HuH-7.5 (cell line): ENCODE measurements at places on chromosomes 4 and X.

DNA sequence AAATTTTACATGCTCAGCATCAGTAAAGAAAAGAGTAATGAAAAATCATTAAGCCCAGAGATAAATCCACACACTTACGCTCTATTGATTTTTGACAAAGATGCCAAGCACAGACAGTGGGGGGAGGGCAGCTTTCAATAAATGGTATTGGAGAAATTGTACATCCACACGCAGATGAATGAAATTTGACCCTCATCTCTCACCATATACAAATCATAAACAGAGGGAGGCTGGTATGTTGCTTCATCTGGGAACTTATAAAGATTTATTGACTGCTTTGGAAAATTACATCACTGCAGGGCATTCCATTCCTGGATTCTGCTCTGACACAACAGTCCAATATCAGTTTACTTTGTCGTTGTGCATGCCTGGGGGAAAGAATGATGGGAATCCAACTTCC, 58.4 kb upstream of the XAGE1A start:
- DNase-seq = no peak

- DNase-seq = no peak
These were observed 194.6 kb downstream of the FRMPD4 start for GRCh38 chrX:12332786-12333347.

DNA sequence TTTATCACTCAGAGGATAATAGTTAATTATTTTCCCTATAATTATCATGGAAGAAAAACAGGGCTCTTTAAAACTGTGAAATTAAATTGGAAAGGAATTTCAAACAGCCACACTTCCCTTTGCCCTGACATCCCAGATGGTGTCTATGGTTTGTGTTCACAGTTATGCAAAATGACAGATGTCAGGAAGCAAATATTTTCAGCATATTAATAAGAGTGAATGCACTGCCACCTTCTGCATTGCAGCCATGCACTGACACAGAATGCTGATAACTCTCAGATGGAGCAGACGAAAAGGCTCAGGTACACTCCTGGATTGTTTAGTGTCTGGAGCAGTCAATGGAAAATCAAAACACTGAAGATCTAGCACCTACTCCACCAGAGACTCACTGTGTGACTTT, 57.6 kb downstream of the RWDD4 start:
- no peak for DNase-seq

DNA sequence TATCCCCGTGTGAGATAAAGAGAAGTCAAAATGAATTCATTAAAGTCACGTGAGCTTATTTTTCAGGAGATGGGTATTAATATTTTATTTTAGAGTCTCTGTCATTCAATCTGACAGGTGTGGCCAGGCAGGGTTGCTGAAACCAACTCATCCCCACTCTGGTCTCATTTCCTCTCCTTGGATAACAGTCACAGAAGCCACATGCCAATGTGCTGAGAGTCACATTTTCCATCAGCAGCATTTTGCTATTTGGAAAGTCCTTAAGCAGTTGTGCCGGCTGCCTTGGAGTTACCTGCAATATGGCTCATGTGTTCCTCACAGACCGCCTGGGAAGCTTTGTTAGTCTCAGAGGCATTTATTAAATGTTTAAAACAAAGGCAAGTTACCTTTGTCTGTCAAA, 302.3 kb downstream of the DCHS2 start:
- DNase-seq = no peak

DNA sequence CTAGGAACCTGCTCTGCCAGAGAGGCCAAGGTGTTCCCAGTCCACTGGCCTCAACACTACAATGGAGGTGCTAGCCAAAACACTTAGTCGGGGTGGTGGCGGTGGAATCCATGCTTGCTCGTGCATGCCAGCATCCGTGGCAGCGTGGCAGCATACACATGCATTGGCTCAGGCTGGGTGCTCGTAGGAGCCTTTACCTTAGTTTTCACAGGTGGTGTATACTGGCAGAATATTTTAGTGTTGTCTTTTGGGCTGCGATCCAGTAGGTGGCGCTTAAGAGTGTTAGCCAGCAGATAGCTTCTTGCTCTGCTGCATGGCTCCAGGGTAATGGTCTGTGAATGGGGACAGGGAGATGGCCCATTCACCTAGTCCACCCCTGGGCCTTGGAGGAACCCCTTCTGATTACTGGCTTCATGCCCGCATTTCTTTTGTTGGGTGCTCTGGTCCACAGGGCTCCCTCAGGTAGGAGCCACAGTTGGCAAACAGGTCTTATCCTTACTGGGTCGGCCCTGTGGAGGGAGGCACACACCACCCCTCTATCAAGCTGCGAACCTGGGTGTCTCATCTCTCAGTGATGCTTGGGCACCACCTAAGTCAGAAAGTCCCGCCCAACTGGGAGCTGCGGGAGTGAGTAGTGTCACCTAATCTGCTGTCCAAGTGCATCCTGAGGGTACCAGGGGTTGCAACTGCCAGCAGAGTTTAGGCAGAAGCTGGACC, 40.0 kb downstream of the RIPPLY1 start:
- DNase-seq = peak; percentile 6

GRCh38 chr4:121668368-121669162, 28.2 kb downstream of the ANXA5 start:
- DNase-seq = no peak

GRCh38 chrX:18833071-18833731, 125.8 kb downstream of the PPEF1 start:
- no peak for DNase-seq

DNA sequence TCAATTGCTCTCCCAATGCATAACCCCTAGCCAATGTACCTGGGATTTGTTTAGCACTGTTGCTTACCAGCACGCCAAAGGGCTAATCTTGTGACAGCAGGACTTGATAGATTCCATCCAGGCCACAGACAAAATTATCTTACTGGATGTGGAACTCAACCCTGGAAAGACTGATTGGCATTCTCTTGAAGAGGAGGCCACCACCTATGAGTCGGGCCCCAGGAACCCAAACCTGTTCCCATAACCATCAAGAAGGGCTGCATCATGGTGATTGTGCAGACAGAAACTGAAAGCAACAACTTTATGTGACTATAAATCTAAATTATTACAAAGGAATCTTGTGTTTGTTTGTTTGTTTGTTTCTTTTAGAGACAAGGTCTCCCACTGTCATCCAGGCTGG, 19.9 kb upstream of the TMEM255A start:
- DNase-seq = no peak

DNA sequence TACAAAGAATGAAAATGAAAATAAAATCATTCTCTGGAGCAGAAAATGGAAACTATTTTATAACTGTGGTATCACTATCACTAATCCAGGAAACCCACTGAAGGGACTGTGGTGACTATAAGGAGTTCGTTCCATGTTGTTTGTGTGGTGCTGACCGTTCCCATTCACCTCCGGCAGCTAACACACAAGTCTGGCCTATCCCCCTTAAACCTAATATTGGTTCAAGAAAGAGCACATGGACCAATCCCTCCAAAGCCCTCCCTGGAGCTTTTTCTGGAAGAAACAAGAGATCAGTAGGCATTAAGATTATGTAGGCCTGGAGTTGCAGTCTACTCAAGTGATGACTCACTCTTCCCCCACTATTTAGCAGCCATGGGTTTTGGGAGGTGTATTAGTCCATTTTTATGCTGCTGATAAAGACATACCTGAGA, 25.9 kb upstream of the FAM241A start:
- no peak for DNase-seq

- no peak for DNase-seq
These were observed 6.8 kb downstream of the TXK start for GRCh38 chr4:48127231-48127630.

DNA sequence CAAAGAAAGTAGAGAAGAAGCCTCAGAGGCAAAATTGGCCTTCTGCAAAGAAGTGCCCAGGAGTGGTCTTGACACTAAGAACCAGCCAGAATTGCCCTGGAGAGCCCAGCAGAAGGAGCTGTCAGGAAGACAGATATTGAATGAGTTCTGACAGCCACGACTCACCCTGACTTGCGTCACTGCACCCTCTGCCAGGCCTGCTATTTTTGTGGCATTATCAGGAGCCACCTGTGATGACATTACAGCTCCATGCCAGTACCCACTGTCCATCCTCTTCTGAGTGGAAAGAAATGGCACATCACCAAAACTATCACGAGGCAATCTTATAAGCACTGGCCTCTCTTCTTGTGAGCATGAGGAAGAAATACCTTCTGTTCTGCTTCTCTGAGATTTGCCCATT, 67.7 kb downstream of the SMIM20 start:
- no peak for DNase-seq

GRCh38 chr4:95551653-95552052, 2.9 kb upstream of the UNC5C start:
- DNase-seq = no peak

DNA sequence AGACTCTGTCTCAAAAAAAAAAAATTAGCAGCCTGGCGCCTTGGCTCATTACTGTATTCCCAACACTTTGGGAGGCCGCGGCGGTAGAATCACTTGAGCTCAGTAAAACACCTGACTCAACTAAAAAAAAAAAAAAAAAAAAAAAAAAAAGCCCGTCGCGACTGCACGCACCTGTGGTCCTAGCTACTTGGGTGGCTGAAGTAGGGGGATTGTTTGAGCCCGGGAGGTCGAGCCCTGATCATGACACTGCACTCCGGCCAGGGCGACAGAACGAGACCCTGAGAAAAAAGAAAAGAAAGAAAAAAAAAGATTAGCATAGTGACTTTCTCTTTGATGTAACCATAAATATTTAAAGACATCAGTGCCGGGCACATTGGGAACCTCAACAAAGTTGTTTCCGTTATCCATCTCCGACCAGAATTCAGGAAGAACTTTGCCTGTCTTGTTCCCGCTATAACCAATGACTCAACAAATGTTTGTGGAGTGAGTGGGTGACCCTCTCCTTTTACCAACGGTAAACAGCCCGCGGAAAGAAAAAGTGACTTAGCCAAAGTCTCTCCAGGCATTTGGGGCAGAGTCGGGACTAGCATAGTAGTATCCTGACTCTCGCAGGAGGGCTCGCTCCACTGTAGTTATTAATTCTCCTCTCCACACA, 553 bp upstream of the MED28 start:
- DNase-seq = no peak

DNA sequence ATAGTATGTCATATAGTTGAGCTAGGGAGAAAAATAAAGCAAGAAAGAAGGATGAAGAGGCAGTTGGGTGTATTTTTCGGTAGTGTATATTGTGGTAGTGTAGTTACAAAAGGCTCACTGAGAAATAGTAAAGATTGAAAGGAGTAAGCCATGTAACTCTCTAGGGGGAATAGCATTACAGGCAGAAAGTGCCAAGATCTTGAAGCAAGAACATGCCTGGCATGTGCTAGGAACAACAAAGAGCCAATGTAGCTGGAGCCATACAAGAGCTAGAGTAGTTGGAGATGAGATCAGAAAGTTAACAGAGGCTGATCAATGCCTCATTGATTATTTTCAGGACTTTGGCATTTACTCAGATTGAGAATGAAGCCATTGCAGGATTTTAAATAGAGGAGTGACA, 3.0 kb downstream of the ABCE1 start:
- no peak for DNase-seq

DNA sequence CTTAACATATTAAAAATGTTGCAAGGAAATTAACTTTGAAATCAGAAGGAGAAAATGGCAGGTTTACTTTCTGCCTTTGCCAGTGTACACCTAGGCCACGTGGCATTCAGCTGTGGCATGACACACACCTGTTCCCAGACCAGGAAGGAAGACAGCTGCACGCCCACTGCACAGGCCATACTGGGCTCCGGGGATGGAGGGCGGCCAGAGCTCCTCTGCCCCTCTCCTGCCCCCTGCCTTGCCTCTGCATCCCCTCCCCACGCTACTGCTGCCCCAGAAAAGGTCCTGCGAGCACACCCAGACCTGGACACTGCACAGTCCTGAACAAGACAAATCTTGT, 68.4 kb downstream of the GATB start:
- DNase-seq = no peak
